Fibroblast of pulmonary artery (primary cell): ENCODE measurements at places on chromosomes 11 and 22.

DNA sequence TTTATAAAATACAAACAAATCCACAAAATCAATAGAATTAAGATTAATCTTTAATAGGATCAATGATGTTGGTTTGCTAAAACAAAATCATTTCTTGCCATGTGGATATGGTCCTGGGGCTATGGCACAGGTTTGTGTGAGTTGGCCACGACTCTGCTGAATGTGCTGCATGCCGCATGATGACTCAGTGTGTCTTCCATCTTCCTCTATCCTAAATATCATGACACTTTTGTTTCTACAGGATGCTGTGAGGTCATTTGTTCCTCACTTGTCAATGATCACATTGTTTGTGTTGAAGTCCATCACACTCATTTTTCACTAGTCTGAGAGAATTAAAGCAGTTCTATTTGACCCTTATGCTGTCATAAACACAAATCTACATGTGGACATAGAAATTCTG lies 167.2 kb upstream of the ZBED5 start:
- peak; percentile 44 for DNase-seq

- DNase-seq = no peak
Observed at GRCh38 chr11:134333946-134334345, 2.2 kb downstream of the GLB1L2 start.

- no peak for DNase-seq
Observed at GRCh38 chr11:96664110-96664509, 274.3 kb downstream of the JRKL start.

GRCh38 chr11:57297221-57297620 lies 27.5 kb downstream of the TNKS1BP1 start:
- peak; percentile 40 for DNase-seq

GRCh38 chr11:12164061-12165014 lies 53.9 kb downstream of the MICAL2 start:
- DNase-seq = peak; percentile 80
